ENCODE measurements at places on chromosomes 6 and 20.
A peak's percentile ranks its signal among the peaks of the same experiment; 100 is the strongest.

- DNase-seq, result no peak
Measured at GRCh38 chr6:154380741-154381140, 24.1 kb upstream of the IPCEF1 start.

GRCh38 chr6:29680416-29680815, 536 bp downstream of the ZFP57 start:
- no peak for DNase-seq

- no peak for DNase-seq
Measured at GRCh38 chr6:107390685-107391435, 68.5 kb downstream of the PDSS2 start.

DNA sequence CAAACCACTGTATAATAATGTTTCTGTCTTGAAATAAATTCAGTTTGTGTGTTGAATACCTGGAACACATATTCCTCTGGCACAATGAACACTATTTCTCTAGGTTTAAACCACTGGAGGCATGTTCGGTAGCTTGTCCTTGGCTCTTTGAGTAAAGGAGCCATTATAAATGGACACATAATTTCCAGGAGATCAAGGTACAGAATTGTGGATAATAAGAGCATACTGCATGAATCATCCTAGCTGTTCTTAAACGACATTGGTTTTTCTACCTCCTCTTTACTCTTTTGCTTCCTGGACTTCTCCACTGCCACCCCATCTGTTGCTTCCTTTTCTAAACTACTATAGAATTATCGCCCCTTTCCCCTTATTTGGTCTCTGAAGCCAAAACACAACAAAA, 1.2 kb downstream of the CENPW start:
- DNase-seq, result no peak

- no peak for DNase-seq
Measured at GRCh38 chr20:15039088-15039752, 701.8 kb upstream of the FLRT3 start.

- DNase-seq, result no peak
Measured at GRCh38 chr6:13573669-13574110, 711 bp upstream of the SIRT5 start.

DNA sequence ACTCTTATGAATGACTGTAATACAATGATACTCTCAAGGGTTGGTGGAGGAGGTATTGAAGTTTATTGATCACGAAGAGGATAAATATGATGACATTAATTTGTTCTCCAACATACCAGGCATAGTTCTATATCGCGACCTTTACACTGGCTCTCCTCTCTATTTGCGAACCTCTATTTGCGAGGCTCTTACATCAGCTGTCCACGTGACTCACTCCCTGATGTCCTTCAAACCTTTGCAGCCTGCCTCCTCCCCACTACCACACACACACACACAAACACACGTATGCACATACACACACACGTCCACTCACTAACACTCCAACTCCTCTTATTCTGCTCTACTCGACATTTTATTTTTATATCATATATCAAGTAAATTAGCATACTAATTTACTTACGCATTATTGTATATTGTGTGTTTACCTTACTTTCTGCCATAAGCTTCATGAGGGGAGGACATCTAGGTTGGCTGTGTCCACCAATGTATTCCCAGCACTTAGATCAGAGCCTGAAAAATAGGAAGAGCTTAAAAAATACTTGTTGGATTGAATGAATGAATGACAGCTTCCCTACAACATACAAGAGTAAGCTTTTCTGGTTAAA, 53.3 kb upstream of the TNFRSF21 start:
- no peak for DNase-seq

DNA sequence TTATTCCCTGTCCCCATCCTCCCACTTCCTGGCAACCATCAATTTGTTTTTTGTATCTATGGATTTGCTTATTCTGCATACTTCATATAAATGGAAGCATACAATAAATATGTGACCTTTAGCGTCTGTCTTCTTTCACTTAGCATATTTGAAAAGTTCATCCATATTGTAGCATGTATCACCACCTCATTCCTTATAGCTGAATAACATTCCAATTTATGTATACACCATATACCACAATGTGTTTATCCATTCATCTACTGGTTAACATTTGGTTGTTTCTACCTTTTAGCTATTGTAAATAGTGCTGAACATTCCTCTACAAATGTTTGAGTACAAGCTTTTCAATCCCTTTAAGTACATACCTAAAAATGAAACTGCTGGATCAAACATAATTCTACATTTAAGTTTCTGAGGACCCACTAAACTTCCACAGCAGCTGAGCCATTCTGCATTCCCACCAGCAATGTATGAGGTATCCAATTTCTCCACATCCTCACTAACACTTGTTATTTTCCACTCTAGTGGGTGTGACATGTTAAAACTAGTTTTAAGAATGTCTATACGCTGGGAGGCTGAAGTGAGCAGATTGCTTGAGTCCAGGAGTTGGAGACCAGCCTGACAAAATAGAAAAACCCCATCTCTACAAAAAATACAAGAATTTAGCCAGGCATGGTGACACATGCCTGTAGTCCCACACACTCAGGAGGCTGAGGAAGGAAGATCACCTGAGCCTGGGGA, 32.9 kb downstream of the NUDT3 start:
- no peak for DNase-seq

GRCh38 chr6:150048099-150048498, 20.8 kb downstream of the ULBP3 start:
- no peak for DNase-seq

GRCh38 chr20:24317224-24317623, 152.2 kb upstream of the SYNDIG1 start:
- DNase-seq, result no peak

DNA sequence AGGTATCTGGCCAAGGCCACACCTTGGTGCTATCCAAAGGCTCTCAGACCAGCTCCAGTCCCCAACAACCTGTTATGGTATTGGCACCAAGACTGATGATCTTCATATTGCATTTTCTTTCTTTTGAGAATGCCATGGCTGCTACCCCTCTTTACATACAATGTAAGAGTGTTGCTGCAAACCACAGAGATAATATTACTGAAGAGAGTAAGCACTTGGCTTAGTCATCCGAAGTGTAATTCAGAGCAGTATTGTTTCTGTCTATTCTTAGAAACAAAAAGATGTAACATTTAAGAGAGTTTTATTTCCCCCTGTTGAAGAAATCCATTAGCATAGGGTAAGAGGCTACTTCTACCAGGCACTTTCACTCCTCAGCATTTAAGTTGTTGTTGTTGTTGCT, 212.5 kb downstream of the C6orf118 start:
- DNase-seq, result no peak

DNA sequence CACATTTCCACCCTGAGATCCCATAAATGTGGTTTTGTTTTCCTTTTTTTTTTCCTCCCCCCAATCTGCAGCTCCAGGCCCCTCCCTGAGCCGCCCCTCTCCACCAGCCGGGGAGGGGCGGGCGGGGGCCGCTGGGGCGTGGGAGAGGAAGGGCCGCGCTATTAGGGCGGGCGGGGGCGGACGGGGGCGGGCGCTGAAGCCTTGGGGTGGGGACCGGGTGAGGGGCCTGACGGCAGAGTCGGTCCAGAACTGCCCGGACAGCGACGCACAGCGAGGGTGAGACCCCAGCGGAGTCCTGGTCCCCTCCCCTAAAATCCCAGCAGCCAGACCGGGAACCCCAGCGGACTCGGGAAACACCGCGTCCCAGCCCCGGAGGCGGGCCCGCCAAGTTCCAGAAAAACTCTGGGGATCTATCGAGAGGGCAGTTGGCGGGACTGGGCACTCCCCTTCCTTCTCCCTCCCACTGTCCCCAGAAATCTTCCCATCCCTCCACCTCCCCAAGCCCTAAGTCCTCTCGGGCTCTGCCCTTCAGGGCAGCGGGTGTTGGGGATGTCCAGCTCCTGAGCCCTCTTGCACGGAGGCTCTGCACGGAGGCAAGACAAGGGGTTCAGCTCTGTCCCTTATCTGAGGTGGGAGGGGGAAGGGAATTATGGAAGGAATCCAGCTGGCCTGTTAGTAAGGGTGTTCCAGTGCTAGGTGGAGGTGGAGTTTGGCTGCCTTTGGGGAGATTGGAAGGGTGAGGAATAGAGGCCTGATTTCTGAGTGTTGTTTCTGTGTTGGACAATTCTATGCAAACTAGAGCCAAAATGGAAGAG, at the start of gene PRICKLE4:
PRICKLE4 (plus strand) TSS at position 232 of the 815 bp plus-strand sequence. CDS start 2,692 bp downstream, outside the sequence.
- DNase-seq, result no peak

GRCh38 chr6:107636486-107636885, 146.6 kb downstream of the SOBP start:
- no peak for DNase-seq

DNA sequence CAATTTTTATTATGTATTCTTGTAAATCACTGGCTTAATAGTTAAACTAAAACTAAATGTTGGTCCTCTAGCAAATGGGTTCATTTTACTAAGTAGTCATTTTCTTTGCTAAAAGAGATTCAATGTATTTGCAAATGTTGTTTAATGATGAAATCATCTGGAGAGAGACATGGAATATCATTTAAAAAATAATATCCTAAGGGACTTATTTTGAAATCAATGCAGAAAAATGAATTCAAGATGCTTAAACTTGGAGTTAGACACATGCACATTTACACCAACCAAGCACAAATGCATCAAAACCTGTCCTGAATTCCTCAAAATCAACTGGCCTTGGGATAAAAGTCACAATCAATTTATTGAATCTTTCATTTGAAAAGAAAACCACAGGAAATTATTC, 165.0 kb upstream of the RNF217 start:
- DNase-seq, result no peak

DNA sequence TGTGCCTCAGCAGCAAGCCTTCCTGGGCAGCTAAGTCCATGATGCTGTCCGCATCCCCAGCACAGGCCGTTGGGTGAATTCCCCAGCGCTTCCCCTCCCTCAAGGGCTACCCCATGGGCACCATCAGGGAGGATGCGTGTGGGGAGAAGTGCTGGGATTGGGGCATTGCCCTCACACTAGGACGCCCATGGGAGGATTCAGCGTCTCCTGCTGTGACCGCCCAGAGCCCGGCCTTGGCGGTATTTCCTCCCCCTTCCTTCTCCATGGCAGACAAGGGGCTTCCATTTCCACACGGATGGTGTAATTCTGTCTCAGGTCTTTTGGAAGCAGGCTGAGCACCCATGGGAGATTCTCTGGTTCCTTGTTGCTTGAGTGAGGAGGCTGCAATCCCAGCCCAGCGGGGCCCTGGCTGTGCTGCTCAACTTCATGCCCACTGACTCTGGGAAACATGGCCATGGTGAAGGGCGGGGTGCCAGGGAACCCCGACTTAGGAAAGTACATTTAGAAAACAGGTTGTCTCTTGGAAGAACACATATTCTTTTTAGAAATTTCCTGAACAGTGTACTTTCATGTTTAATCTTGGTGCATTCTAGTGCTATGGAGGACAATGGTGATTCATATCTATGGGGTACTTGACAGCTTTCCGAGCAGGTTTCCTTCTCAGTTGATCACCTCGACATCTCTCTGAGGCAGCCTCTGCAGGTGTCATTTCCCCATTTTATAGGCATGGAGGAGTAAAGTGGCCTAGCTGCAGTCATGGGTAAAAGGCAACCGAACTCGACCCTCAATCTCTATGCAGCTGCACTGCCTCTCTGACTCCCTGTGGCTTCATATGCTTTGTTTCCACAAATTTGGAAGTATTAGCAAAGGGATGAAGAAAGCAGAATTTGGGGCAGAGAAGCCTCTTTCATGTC, 178.2 kb upstream of the CST7 start:
- no peak for DNase-seq

- DNase-seq, result no peak
Measured at GRCh38 chr6:39451831-39452230, 129.3 kb upstream of the KCNK16 start.

GRCh38 chr6:34378470-34378869, 14.0 kb downstream of the NUDT3 start:
- DNase-seq, result peak; percentile 56

DNA sequence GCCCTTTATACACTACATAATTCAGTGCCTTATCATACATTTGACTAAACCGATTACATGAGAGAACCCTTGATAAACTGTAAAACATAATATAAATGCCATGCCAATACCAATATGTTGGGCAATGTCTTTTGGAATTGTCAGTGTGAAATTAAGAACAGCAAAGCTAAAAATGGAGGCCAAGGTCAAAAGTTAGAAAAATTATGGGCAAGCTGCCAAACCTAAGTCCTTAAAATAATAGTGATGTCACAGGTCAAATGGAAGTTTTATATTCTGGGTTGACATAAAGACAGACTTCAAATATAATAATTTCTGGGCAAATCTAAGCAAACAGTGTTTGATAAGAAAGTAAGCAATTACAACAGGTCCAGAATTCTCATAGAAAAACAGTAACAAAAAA, 696.7 kb downstream of the RNF144B start:
- DNase-seq, result no peak

GRCh38 chr6:156801712-156802111, 24.5 kb downstream of the ARID1B start:
- DNase-seq, result no peak

- no peak for DNase-seq
Measured at GRCh38 chr6:125791151-125791819, 525 bp downstream of the NCOA7 start.

DNA sequence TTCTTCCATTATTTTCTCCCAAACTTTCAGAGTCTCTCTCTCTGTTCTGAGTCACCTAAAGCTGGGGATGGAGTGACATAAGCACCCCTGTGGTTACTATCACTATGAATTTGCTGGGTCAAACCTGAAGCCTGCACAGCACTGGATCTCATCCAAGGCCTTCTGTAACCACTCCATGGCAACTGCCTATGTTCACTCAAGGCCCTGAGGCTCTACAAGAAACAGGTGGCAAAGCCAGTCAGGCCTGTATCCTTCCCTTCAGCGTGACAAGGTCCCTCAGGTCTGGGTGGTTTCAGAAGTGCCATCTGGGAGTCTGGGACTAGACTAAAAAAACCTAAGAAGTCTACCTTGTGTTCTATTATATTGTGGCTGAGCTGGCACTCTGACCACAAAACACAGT, 1278.8 kb upstream of the EYS start:
- no peak for DNase-seq

DNA sequence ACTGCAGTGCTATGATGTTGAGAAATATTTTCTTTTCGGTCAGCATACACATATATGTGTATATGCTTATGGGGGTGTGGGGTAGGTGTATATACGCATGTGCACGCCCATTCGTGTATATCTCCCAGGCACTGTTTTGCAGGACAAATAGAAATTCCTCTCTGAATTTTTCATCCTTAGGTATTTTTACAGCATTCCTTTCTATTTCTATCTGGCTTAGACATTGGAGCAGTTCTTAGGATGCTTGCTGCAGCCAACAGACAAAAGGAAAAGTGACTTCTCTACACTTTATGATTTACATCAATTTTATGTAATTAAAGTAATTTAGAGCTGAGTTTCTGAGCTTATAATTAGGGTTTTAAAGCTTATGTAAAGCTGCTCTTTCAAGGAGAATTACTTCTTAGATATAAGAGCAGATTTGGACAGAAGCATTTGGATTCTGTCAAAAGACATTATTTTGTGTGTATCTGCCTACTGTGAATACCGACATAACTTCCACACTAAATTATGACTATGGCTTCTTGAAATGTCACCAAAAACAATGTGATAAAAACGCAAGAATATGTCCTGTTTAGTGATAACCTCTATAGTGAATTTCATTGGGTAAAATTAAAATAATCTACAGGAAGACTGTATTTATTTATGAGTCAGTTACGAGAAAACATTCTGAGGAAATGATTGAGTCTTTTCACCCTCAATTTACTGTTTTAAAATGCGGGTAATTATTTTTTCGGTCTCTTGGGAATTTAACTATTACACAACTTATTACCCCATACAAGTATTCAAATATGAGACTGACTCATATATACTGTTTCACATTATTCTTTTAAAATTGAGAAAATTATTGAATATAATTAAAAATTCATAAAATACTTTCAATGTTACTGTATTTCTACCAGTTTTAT, 21.3 kb upstream of the CEP43 start:
- DNase-seq, result no peak

GRCh38 chr20:63433351-63433750, 39.1 kb downstream of the KCNQ2 start:
- DNase-seq, result no peak
